CD4-positive, alpha-beta T cell treated with Interferon gamma for 1 hour (primary cell): ENCODE measurements at places on chromosomes 16 and 17.

DNA sequence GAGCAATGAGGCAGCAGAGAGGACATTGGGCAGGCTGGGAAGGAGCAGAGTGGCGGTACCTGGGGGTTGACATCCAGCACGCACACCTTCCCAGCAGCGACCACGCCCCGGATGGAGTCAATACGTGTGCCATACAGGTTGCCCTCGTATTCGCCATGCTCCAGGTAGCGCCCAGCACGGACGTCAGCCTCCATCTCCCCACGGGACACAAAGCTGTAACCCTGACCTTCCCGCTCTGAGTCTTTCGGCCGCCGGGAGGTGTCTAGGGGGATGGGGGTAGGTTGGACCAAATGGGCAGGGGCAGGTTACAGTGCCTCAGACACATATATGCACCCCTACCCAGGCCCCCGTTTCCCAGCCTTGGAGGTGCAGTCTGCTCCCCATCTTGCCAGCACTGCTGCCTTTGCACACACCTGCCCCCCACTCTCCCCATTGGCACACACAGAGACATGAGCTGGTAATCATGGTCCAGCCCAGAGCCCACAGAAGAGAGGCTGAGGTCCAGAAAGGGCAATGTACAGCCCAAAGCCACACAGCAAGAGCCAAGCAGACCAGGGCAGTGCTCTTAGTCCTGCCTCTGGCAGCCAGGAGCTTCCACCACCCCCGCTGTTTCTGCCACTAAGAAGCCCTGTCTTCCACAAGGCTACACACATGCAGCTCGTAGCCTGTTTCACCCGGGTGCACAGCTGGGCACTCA, 27.5 kb downstream of the MPP2 start:
- DNase-seq, result no peak

DNA sequence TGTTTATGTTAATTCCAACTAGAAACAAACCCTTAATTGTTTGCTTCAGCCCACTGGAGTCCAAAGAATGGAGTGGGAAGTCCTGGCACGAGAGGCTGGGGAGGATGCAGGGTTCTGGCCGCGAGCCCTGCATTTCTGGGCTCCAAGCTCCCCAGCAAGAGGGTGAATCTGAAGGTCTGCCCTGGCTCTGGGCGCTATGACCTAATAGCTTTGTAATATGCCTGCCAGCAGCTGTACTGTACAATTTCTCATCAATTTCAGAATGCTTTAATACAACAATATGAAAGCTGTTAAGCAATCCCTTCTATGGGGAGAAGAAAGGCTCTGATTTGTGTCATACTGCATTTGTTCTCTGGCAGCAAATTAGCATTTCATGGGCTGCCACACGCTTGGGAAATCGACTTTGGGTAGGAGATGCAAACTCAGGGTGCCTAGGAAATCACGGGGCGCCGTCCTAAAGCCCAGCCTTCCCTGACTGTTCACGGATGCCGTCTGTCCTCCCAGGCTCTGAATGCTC, 43.8 kb downstream of the NDEL1 start:
- no peak for DNase-seq

GRCh38 chr16:14285513-14286367, 214.6 kb downstream of the MRTFB start:
- DNase-seq, result peak; percentile 94

GRCh38 chr17:73279704-73280103, 18.0 kb upstream of the CPSF4L start:
- no peak for DNase-seq

DNA sequence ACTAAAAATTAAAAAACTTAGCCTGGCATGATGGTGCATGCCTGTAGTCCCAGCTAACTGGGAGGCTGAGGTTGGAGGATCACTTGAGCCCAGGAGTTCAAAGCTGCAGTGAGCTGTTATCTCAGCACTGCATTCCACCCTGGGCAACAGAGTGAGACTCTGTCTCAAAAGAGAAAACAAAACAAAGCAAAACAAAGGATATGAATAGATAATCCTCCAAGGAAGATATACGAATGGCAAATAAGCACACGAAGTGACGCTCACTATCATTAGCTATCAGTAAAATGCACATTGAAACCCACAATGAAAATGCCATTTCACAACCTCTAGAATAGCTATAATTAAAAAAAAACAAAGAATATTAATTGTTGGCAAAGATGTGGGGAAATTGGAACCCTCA, 386.2 kb upstream of the CCL2 start:
- no peak for DNase-seq

DNA sequence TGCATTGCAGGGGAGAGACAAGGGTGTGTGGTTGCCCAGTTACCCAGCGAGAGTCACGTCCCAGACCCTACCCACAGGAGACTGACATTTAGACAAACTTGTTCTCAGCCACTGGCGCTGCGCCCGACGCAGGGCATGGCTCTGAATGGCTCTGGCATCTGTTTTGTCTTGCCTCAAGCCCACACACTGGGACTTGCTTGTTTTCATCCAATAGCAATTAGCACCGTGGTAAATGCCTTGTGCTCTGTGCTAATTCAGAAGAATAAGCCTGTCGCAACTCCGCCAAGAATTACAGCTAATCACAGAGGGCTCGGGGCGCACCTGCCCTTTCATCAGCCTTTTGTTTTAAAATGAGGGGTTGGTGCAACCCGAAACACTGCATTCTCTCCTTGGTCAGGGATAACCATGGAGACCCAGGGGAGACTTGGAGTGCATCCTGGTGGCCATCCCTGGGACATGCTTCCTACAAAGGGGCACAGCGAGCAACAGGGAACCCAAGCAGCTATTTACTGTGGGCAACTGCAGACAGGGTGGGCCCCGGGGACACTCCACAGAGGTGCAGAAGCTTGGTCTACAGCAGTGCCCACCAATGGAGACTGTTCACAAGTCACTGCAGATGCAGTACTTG, 220.6 kb upstream of the ZFHX3 start:
- DNase-seq, result no peak

GRCh38 chr16:85514295-85514597, 98.9 kb upstream of the GSE1 start:
- no peak for DNase-seq

GRCh38 chr17:3851461-3852100, 5.5 kb upstream of the NCBP3 start:
- no peak for DNase-seq

GRCh38 chr17:12665263-12666210, at the start of gene MYOCD:
TSS of gene MYOCD (plus strand) at chr17:12665890. CDS start at chr17:12666189, 299 bp downstream.
- DNase-seq, result no peak
